Stimulated activated naive CD8-positive, alpha-beta T cell treated with anti-CD3 and anti-CD28 coated beads, Interleukin-15, Interleukin-2, amounts not matched to agents 100 U/mL and 50 U/mL, for 24 hours (primary cell): ENCODE measurements at places on chromosomes 16 and 17.

DNA sequence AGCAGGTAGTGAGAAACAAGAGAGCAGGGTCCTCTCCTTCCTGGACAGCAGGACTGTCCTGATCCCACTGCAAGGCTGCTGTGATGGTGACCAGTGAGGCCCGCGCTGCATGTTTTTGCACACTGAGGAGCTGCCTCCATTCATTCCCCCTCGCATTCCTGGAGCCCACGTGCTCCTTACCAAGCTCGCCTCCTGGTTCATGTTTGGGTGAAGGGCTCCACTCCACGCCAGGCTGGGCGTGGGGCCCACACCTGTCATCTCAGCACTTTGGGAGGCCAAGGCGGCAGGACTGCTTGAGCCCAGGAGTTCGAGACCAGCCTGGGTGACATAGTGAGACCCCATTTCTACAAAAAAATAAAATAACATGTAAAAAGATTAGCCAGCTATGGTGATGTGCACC, 15.4 kb upstream of the FASN start:
- DNase-seq: no peak

- no peak for DNase-seq
These were observed 55.9 kb downstream of the FOXL1 start for GRCh38 chr16:86634292-86634691.

GRCh38 chr17:80947200-80947940, 44.3 kb upstream of the CHMP6 start:
- DNase-seq: no peak

- DNase-seq: no peak
These were observed 19.0 kb downstream of the GP2 start for GRCh38 chr16:20308266-20308665.

DNA sequence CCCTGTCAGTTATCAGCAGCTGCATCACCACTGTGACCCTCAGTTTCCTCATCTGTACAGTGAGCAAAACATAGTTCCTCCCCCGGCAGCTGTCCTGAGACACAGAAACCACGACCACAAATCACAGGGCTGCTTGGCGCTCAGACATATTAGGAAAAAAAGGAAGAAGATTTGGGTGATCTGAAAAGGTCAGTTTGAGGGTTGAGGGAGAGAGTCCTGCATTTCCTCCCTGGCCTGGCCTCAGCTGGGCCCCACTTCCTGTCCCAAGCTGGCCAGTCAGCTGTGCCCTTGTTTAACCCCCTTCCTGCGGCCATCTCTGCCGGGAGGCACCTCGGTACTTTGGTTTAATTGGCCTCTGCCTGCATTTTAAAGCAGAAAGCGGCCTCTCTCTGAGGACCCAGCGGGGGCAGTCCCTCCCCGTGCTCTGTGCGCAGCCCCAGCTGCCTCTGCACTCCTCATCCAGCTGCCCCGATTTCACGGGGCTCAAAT, 24.0 kb upstream of the CIBAR2 start:
- no peak for DNase-seq

GRCh38 chr17:82683534-82683933, 15.0 kb downstream of the RAB40B start:
- DNase-seq: no peak

DNA sequence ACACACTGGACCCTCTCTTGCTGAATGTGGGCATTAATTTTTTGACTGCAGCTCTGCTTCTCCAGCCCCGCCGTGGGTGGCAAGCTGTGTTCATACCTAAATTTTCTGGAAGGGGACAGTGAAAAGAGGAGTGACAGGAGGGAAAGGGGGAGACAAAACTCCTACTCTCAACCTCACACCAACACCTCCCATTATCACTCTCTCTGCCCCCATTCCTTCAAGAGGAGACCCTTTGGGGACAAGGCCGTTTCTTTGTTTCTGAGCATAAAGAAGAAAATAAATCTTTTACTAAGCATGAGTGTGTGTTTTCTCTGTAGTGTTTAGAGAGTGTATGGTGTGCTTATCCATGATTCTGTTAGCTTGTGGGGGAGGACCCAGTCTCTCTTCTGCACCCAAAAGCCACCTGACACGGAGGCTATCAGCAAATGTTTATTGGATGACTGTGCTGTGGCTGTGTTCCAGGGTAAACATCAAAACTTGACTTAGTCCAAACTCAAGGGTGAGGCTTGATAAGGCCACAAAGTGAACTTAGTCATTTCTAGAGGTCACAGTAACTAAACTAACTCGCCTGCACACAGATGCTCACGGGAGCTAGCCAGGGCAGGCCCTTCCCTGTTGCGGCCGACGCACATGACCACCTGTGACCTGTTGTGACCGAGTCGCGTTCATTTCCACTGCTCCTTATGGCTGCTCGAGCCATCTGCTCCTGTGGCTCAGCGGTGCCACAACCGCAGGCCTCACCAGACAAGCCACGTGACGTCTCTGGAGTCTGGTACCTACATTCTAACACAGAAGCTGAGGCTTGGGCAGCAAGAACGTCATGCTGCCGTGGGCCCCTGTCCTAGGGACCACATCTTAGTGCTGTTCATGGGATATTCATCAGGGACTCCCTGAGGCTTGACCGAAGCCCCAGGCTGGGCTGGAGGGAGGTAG, 9.8 kb upstream of the MED11 start:
- DNase-seq: no peak

DNA sequence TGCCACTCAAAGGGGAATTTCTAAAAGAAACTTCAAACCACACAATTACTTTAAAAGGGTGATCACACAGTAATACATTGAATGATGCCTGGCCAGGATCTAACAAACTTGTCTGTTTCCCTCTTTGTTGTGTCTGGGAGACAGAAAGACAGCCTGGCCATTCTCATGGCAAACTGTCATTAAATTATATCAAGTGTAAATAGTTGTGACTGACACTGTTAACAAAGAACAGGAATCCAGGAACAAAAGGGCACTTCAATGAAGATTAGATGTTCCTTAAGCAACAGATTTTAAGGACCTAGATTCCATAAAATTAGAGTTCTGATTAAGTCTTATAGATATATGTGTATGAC, 383.6 kb downstream of the KCNJ2 start:
- no peak for DNase-seq

GRCh38 chr17:12485361-12485906, 180.3 kb upstream of the MYOCD start:
- DNase-seq: no peak
